ENCODE measurements at places on chromosomes 4 and X.

DNA sequence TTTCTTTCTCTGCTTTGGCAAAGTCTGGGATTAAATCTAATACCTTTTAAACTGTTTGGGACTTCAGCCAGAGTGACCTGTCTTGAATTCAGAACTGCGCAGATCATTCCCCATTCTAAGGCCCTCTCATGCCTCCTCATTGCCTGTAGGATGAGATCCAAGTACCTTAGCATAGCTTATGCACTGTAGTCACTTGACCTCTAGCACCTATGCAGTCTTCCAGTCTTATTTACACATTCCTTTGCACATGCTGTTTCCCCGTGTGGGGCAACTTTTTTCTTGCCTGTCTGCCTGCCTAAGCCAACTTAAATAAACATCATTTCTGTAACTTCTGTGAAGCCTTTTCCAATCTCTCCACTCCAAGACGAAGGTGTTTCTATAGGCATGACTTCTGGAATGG lies 68.4 kb downstream of the AR start:
- DNase-seq = peak; percentile 64

DNA sequence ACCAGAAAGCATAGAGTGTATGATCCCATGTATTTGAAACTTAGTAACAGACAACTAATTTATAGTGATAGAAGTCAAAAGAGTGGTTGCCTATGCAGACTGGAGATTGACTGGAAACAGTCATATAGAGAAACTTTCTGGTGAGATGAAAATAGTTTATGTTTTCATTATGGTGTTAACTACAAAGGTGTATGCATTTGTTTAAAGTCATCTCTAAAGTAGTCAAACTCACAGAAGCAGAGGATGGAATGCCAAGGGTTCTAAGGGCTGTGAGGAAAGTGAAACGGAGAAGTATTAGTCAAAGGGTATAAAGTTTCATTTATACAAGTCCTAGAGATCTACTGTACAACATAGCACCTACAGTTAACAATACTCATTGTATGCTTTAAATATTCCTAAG lies 45.8 kb downstream of the ENOX2 start:
- DNase-seq = no peak

DNA sequence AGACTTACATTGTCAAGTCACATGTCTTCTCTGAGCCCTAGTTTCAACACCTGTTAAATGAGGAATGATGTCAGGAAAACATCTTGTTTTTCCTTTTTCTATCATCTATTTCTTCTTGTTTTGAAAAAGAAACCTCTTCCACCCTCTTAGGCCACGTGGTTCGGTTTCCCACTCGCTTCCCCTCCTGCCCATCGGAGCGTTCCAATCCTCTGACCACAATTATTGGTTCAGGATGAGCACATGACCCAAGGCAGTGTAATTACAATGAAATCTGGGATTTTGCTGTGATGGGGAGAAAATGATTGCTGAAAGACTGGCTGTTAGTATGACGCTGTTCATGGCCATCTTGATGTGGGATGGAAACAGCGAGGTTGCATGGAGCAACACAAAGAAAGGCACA lies 186.7 kb downstream of the UNC5C start:
- DNase-seq = no peak

GRCh38 chr4:140103676-140104075 lies 50.3 kb downstream of the MAML3 start:
- peak; percentile 43 for DNase-seq

GRCh38 chrX:534804-535203 lies 95.8 kb upstream of the SHOX start:
- DNase-seq = no peak

DNA sequence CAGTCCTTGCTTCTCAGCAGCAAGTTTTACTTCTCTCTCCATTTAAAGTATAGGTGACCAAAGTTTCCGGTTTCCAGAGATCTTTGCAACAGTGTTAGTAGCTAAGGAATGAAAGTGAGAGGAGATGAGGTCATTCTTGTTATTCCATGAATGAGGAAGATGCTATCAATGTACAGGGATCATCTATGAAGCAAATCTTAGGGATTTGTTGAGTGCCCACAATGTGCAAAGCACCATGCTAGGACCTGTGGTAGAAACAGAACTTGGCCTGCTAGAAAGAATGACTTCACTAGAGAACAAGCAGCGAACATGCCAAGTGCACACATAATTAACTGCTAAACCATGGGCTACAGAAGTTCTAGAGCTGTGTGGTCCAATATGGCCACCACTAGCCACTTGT lies 112.5 kb downstream of the MID1 start:
- DNase-seq = peak; percentile 63

DNA sequence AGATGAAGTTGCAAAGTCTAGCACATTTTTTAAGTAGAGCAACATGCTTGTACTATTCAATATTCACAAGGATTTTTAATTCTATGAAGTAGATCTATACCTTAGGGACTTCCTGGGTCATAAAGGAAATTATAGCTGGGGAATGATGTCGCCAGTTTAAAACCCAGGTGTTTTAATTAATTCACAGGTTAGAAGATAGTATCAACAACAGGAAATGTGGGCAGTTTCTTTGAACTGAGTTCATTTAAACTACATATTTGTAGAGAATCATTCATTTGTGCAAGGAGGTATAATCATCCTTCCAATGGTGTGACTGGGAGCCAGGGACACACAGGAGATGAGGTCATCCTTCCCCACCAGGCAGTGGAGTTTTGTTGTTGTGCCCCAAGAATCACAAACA lies 181.3 kb upstream of the KLF3 start:
- DNase-seq = no peak

- DNase-seq = no peak
Observed at GRCh38 chrX:79630033-79631009, 263.2 kb upstream of the ITM2A start.

DNA sequence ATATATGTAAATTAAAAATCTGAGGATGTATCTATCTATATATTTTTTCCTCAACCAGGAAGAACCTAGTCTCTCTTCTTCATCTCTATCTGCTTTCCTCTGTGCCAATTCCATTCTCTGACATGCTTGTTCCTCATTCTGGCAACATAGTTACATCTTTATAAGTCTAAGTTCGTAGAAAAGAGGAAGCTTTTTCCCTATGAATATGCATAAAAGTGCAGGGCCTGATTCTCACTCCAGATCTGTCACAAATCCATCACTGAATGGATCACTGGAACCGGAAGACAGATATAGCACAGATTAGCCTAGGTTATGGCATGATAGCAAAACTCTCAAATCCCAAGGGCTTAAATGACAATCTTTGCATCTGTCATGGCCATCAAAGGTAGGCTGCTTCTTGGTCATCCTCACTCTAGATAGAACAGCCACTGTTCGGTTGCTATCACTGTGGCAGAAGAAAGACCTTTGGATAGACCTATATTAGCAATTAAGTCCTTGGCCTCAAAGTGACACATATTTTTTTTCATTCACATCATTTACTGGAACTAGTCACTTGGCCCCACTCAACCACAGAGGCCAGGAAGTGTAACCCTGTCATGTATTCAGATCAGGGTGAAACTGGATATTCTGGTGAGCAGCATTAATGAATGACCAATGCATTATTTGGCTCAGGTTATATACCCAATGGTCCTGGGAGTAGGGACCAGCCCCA lies 22.2 kb downstream of the DTHD1 start:
- DNase-seq = no peak

DNA sequence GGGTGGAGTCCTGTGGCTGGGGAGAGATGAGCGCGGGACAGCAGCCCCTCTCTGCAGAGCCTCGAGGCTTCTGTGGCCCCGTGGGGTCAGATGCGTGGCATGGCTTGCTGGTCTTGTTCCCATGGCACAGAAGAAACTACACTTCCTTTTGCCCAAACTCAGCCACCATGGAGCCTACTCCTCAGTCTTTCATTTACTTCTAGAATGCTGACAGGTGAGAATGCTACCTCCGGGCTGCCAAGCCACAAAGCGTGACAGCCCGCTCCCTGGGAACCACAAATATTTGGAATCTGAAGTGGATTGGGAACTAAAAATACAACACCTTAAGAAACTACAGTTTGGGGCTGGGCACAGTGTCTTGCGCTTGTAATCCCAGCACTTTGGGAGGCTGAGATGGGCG lies 98.0 kb downstream of the TRAPPC11 start:
- no peak for DNase-seq

GRCh38 chr4:129176864-129177263 lies 80.9 kb downstream of the C4orf33 start:
- DNase-seq = no peak

DNA sequence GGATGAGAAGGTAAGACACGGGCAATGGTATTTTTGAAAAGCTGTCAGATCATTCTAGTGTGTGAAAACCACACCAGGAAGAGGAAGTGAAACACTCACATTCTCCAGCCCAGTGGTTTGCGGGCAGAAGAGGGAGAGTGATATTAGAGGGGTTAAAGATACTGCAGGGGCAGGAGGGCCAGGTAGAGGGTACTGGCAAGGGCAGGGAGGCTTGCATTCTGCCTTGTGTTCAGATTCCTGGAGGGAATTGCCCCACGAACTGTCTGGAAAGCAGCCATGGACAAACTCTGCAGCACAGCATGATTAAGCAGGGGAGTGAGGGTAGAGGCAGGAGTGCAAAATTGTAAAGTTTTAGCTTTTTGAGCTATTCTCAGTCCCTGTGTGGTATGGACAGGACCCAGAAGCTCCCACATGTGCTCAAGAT lies 30.9 kb downstream of the NIPAL1 start:
- DNase-seq = no peak

DNA sequence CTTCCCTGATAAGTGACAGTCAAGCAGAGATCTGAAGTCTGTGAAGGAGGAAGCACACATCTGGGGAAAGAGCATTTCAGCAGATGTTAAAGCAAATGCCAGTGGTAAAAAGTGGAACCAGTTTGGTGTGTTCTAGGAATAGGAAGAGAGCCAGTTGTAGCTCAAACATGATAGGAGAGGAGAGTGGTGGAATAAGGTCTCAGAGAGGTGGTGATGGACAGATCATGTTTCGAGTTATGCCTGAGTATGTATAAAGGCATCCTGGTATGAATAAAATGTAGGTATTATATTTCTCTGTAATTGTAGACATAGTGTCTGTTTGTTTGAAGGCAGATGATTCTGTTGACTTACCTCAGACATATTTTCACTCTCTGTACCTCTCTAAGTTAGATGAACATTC lies 89.1 kb downstream of the LARP7 start:
- DNase-seq = no peak

GRCh38 chr4:167428156-167428555 lies 193.9 kb upstream of the SPOCK3 start:
- no peak for DNase-seq

All from EH (cell line).